ENCODE measurements at places on chromosomes 5 and 9.

GRCh38 chr9:115232181-115232774, 114.3 kb upstream of the TNC start:
- no peak for DNase-seq

DNA sequence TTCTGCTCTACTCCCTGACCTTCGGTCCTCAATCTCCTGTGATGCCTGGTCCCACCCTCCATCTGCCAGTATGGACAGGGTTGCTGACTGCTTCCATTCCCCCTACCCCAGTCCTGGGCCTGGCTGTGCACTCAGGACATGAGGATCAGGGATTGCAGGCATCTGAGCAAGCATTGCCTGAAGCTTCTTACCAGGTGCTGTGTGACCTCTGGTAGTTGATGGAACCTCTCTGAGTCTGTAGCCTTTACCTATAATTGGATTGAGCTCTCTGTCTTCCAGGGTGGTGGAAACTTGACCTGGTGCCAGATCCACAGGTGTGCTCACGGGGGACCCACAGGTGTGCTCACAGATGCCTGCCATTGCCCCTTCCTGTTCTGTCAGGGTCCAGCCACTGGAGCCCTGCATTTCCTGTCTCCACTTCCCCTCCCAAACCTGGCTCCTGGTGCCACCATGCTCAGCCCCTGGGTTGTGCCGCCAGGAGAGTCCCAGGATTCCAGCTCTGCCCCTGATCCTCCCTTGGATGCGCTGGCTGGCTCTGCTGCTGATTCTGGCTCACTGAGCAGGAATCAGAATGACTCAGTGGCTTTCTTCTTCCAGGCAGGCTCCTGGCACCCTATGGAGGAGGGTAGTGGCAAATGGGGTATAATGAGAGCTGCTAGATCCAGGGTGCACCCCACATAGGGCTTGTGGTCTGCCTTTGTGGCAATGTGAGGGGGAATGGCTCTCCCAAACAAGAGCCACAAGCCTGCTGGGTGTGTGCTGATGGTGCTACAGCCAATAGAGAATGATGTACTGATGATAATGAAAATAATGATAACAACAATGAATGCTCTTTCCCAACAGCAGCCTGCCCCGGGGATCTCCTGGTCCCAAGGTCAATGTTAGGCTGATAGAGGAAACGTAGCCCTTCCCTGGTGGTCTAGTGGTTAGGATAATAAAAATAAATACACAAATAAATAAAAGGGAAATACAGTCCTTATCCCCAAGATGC, 35.2 kb upstream of the PSD2 start:
- DNase-seq: no peak

- no peak for DNase-seq
These were observed 34.6 kb downstream of the HABP4 start for GRCh38 chr9:96484521-96484931.

- no peak for DNase-seq
These were observed 62.8 kb upstream of the CPEB4 start for GRCh38 chr5:173825215-173825865.

DNA sequence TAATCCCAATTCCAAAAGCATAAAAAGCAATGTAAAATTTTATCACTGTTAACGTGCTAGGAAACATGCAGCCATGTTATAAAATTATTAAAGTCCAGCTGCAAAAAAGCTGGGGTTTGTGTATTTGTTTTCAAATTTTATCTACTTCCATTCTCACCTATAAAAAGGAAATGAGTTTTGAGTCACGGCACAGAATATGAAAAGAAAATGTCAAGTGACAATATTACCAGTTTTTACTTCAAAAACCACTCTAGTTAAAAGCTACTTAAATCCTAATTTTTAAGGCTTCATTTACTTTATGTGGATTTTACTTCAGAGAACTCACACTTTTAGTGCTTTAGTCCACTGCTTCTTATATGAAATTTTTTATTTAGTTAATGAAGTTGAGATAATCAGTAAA, 72.7 kb upstream of the IFNE start:
- no peak for DNase-seq

DNA sequence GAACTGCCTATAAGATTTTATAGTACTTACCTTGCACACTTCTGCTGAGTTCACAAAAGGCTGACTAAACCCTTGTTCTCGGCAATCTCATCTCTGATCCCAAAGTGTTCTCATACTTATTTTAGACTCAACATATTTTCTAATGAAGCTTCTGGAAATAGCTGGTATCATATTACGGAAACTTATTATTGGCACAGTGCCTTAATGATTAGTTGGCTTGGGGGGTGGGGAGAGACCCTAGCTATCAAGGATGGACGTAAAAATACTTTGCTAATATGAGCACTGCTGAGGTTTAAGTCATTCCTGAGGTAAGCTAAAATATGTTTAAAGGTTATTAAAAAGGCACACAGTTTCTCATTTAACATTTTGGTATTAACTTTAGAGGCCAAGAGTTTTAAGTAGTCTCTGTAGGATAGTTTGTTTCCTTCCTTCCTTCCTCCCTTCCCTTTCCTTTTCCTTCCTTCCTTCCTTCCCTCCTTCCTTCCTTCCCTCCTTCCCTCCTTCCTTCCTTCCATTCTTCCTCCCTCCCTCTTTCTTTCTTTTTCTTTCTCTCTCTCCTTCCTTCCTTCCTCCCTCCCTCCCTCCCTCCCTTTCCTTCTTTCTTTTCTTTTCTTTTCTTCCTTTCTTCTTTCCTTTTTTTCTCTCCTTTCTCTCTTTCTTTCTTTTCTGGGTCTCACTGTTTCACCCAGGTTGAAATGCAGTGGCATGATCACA, 31.5 kb downstream of the ZSWIM6 start:
- DNase-seq: no peak

- no peak for DNase-seq
These were observed 602.5 kb upstream of the RGMB start for GRCh38 chr5:98170994-98171393.

DNA sequence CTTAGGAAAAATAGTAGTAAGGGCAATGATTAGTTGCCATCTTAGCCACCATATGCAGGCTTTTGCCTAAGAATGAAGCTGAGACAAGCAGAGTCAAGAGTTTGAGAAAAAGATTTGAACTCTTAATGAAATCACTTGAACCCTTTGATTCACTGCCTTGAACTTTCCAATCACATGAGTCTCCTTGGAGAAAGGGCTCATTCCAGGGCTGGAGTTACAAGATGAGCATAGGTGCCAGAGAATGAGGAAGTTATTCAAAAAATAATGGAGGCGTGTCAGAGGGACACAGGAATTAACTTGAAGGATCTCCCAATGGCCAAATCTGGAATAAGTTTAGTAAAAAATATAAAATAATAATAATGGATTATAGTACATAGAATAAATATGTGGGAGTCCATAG, 35.3 kb downstream of the MAT2B start:
- no peak for DNase-seq

DNA sequence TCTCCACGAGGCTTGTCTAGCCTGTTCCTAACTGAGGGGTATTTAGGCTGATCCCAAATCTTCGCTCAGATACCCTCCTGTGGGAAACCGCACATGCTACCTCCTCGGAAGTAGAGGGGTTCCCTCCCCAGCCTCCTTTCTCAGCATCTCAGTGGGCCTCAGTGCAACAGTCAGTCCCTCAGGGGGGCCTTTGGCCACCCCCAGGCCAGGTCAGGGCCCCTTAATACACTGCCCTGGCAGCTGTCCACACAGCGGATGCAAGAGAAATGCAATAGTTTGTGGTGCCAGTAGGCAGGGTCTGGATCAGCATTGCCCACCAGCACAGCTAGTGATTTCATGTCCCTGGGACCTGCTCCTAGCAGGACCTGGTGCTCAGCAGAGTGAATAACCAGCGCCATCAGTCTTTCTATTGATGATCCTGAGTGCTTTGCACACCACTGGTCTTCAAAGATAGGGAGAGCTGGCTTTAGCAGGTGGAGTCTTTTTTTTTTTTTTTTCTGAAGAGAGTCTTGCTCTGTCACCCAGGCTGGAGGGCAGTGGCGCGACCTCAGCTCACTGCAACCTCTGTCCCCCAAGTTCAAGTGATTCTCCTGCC, 7.5 kb downstream of the PLPP7 start:
- no peak for DNase-seq

DNA sequence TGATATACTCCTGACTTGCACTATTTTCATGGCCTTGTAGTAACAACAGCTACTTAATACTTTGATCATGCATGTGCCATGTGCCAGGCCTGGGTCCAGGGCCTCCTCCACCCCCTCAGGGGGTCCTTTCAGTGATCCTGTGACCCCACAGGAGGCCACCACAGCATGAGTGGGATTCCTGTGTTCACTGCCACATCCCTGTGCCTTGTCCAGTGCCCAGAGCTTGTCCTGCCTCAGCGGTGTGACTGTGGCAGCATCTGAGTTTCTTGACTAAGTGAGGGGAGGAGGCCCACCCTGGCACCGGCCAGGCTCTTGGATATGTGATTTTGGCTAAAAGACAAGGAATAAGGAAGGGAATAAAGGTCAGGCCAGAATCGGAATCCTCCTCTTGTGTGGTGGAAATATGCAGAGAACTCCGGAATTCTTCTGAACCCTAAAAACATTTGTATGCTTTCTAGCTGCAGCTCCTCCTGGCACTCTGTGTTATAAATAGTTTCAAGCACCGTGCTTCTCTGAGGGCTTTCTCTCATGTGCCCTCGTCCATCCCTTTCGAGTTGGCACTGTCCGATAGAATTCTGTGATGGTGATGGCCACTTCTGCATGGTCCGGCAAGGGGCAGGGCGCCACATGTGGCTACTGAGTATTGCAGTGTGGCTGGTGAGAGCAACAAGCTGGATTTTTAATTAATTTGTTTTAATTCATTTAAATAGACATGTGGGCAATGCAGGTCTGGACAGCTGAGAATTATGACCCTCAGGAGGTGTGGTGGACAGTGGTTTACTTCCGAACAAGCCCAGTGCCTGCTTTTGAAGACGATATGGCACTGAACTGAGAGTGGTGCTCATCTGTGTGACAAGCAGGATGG, 31.8 kb downstream of the TENT4A start:
- no peak for DNase-seq

DNA sequence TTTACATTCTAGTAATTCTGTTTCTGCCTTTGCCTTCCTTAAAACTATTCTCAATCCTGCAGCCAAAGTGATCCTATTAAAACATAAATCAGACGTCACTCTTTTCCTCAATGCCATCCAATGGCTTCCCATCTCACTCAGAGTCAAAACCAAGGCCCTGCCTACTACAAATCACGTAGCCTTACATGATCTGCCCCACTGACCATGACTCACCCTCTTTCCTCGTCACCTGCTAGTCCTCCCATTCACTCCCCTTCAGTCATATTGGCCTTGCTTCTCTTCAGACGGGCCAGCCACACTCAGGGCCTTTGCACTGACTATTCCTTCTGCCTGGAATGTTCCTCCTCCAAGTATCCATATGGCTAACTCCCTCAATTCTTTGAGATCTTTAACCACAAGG, 39.0 kb upstream of the DMXL1 start:
- no peak for DNase-seq

- DNase-seq: no peak
These were observed 41.1 kb downstream of the NSUN2 start for GRCh38 chr5:6591671-6592288.

- DNase-seq: no peak
These were observed 109.9 kb upstream of the SLC1A3 start for GRCh38 chr5:36496471-36496870.

DNA sequence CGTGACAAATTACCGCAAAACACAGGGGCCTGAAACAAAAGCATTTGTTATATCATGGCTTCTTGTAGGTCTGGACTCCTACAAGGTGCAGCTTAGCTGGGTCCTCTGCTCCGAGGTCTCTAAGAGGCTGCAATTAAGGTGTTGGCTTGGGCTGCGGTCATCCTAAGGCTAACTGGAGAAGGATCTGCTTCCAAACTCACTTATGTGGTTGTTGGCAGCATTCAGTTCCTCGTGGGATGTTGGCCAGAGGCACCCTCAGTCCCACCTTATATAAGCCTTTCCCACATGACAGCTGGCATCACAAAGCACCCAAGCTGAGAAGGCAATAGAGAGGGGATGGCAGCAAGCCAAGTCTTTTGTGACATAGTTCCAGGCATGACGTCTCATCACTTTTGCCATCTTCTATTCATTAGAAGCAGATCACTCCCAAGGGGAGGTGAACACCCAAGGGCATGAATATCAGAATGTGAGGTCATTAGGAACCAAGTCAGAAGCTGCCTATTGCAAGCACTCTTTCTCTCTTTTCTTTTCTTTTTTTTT, 47.9 kb upstream of the ZBTB43 start:
- no peak for DNase-seq

DNA sequence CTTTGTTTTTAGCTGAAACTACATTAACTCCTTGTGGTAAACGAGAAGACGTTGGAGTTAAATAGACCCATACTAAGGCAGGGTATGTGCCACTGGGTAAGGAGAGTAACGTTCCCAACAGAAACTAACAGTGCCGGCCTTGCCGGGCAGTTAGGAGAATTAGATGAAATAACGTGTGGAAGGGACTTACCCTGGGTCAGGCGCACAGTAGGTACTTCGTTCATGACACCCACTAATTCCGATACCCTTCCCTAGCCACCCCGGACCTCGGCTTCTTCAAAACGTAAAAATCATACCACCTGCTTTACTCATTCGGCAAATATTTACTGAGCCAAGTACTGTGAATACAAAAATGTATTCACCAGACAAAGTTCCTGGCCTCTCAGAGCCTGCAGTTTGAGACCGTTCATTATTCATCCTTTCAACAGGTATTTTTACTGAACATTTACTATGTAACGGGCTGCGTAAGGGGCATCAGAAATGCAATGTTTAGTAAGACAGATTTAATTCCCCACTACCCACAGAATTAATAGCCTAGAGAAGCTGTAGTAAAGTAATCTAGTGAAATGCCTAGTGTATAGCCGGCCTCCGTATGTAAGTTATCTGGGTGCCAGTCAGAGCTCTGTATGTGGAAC, 3.2 kb upstream of the SMIM23 start:
- no peak for DNase-seq

DNA sequence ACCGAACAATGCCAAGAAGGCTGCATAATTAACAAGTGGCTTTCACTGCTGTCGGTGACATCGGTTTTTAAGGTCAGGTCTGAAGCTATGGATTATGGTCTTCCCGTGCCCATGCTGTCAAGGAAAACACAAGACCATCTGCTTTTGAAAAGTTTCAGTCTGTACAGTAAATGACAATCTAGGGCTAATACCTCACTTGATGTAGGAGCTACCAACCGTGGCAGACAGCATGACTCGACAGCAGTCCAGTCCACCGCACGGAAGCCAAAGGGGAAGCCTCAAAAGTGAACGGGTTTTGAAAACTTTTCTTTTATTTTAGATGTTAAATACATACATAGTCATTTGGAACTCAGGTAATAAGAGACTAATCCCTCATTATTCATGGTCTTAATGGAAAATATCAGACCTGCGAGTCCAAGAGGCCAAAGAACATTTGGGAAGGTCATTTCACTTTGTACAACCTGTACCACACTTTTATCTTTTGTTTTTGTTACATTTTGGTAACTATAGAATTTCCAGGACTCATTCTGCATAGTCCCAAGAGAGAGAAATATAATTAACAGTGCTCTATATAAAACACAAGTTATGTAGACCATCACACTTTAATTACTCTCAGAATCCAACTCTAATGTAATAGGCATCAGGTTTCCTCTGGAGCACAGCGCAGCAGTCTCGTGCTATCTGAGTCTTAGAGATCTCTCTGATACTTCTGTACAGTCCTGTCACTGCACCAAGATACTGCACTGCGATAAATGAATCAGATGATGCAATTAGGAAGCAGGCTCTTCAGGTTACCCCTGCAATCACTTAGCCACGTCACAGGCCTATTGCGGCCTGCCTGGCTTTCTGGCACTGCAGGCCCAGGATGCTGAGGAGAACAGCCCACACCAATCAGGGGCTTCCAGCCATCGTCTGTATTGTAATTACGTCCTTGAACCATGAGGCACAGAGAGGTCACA, 184.9 kb downstream of the FANCC start:
- DNase-seq: no peak

- no peak for DNase-seq
These were observed 35.2 kb downstream of the YIPF5 start for GRCh38 chr5:144135113-144135762.

GRCh38 chr5:155252025-155252424, 238.5 kb downstream of the KIF4B start:
- no peak for DNase-seq

Data from RWPE1 (cell line).